Esophagus muscularis mucosa (tissue), 4 donors: ENCODE measurements at places on chromosomes 7 and 10. TPM values are rescaled to one million over a fixed set of nuclear protein-coding genes. Genes with fewer than 3 reads are reported as not detected.

DNA sequence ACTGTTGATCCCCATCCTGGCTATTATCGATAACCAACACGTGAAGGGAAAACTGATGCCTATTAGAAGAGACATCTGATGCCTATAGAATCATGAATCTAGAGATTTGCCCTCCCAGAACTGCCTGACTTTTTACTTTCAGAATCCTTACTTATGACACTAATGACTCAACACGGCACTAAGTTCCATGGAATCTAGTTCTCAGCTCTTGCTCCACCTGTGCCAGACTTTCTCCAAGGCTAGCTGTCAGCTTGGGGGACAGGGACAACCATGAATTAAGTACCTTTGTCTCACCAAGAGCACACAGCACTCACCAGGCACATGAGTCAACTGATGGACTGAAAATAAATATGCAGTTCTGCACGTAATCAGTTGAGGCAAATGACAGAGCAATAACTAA, 184.2 kb downstream of the FRMD4A start:
- H3K4me3 ChIP-seq, result no peak overlapping the region
- no peak overlapping the region for H3K27ac ChIP-seq
- no peak for DNase-seq
- no peaks in the 10 kb centered on the region for H3K36me3 ChIP-seq

GRCh38 chr7:100895701-100895955, at the start of gene ACHE:
Gene ACHE, minus strand, starts transcription at chr7:100895888. Its CDS starts 1,656 bp downstream, at chr7:100894232.
- peak within 1 kb of the TSS; percentile 28 for H3K27ac ChIP-seq
- H3K4me3 ChIP-seq, result peak within 1 kb of the TSS; percentile 51

GRCh38 chr10:33291053-33291592, 43.3 kb downstream of the NRP1 start:
- DNase-seq, result no peak
- H3K4me1 ChIP-seq, result peaks cover 91% of the 10 kb centered on the region
- no peaks in the 10 kb centered on the region for H3K27me3 ChIP-seq
- H3K36me3 ChIP-seq, result no peaks in the 10 kb centered on the region

GRCh38 chr7:109126404-109127050, 556.9 kb downstream of the DNAJB9 start:
- H3K27ac ChIP-seq, result no peak overlapping the region
- DNase-seq, result no peak
- H3K27me3 ChIP-seq, result no peaks in the 10 kb centered on the region
- no peaks in the 10 kb centered on the region for H3K36me3 ChIP-seq

- H3K4me1 ChIP-seq, result peaks cover 10% of the 10 kb centered on the region
- no peaks in the 10 kb centered on the region for H3K36me3 ChIP-seq
- H3K4me3 ChIP-seq, result no peak overlapping the region
- no peaks in the 10 kb centered on the region for H3K27me3 ChIP-seq
Measured at GRCh38 chr7:139909379-139910050, 80.5 kb downstream of the TBXAS1 start.

DNA sequence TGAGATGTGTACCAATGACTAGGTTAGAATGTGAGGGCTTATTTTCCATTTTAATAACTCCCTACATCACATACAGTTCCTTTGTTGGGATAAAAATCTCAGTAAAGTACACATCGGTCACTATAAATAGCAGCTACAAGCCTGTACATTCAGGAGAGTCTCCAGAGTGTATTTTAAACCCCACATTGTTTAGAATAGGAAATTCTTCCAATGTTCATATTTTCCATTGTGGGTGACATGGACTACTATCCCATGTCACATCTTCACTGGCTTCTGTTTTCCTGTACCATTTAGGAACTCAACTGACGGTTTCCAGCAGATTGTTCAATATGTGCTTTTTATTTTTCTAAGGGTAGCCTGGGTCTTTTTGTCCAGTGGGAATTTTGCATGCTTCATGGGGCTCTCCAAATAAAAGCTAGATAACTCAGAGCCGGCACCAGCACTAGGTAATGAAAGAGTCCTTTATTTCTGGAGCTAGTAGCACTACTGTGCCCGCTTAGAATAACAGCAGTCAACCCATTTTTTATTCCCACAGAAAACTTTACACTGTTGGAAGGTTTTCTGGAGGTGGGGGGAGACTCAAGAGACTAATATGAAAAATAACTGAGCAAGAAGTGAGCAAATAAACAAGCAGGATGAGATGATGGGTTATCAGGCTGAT, 100.5 kb downstream of the CALD1 start:
- H3K36me3 ChIP-seq, result no peaks in the 10 kb centered on the region
- H3K4me3 ChIP-seq, result no peak overlapping the region
- peak; percentile 34 for DNase-seq
- H3K4me1 ChIP-seq, result peaks cover 92% of the 10 kb centered on the region
- H3K27me3 ChIP-seq, result no peaks in the 10 kb centered on the region

- DNase-seq, result no peak
- H3K36me3 ChIP-seq, result no peaks in the 10 kb centered on the region
- H3K4me3 ChIP-seq, result no peak overlapping the region
Measured at GRCh38 chr10:47145290-47145934, 154.6 kb upstream of the GDF10 start.

DNA sequence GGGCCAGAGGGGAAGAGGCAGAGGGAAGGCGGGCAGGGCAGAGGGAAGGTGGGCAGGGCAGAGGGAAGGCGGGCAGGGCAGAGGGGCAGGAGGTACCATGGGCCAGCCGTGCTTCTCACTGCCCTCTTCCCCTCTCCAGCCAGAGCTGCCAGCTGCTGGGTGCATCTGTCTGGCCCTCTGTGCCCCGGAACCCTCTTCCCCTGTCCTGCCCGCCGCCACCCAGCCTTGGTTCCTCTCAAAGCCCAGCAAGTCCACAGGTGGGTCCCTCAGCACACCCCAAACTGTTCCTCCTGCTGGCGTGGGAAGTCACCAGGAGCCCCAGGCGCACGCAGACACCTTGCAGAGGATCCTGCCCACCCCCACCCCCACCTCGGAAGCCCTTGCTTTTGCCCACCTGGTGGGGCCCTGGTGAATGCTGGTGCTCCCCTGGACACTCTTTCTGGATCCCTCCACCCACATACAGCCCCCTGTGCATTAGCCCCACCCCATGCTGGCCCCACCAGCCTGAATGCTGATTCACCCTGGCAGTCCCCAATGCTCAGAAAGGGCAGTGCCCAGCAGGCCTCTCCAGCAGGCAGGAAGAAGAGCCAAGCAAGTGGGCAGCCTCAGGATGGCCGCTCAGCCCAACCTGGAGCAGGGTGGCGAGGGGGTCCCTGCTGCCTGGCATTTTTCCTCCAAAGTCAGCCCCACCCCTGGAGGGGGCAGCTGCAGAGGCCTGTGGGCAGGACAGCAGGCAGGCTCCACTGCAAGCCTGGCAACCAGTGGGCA, 1.9 kb upstream of the PWWP2B start:
- H3K4me1 ChIP-seq, result peaks cover 42% of the 10 kb centered on the region
- no peaks in the 10 kb centered on the region for H3K27me3 ChIP-seq
- H3K36me3 ChIP-seq, result no peaks in the 10 kb centered on the region
- peak overlapping the region; percentile 91 for H3K27ac ChIP-seq
- peak overlapping the region; percentile 93 for H3K4me3 ChIP-seq
- DNase-seq, result no peak

The HOXA6 gene
- total RNA-seq, result not detected

The CACNB2 gene
- 73.5 TPM for total RNA-seq

The NOS3 gene
- 19.0 TPM for total RNA-seq

The TMEM270 gene
- not detected for total RNA-seq
